ENCODE measurements at places on chromosomes 1 and 21.

GRCh38 chr1:24474193-24474592 is 28.4 kb upstream of the RCAN3 start:
- DNase-seq, result no peak

DNA sequence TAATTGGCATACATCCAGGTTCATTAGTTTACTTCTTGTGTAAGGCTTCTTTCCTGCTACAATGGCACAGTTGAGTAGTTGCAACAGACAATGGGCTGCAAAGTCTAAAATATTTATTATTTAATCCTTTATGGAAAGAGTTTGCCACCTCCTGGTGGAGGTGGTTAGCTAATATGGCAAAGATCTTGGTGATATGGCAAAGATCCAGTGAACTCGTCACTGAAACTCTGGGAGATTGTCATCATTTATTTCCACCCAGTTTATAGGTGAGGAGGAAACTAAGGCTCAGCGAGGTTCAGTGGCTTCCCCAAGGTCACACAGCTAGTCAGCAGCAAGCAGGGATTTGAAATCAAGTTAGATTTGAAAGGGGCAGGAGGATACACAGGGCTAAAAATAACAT is 16.1 kb upstream of the IFFO2 start:
- DNase-seq, result no peak

- DNase-seq, result no peak
Observed at GRCh38 chr1:29322861-29323585, 86.7 kb downstream of the PTPRU start.

GRCh38 chr1:221016751-221017150 is 137.5 kb downstream of the HLX start:
- DNase-seq, result no peak

GRCh38 chr21:28737674-28738419 is 254.8 kb downstream of the LTN1 start:
- no peak for DNase-seq

DNA sequence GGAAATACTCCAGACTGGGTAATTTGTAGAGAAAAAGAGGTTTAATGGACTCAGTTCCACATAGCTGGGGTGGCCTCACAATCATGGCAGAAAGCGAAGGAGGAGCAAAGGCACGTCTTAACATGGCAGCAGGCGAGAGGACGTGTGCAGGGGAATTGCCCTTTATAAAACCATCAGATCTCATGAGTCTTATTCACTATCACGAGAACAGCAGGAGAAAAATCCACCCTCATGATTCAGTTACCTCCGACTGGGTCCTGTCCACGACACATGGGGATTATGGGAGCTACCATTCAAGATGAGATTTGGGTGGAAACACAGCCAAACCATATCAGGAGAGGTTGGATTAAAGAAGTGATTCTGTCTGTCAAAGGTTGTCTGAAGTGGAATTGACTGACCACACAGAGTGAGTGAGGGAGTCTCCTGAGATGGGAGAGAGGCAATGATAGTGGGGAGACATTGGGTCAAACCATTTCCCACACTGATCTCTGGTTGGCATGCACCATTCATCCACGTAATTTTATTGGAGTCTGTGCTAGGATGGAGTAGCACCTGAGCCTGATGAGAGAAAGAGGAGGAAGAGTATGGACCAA is 58.3 kb upstream of the VAMP3 start:
- DNase-seq, result no peak

DNA sequence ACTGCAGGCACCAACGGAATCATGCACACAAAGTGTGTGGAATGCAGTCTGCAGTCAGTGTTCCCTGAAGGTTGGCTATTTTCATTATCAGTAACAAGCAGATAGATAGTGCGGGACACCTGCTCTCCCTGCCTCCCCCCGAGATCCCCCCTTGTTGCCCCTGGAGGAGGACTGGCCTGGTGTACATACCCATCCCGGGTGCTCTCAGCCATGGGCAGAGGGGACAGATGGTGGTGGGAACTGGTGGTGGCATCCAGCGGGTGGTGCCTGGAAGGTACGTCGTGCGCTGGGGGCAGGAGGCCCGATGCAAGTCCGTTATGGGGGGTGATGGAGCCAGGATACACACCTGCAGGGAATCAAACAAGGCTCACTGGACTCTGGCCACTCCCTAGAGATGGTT is 55.2 kb downstream of the DMRTB1 start:
- no peak for DNase-seq

All from eye (tissue), 1 donor.